ENCODE measurements at places on chromosomes 11 and 22.

DNA sequence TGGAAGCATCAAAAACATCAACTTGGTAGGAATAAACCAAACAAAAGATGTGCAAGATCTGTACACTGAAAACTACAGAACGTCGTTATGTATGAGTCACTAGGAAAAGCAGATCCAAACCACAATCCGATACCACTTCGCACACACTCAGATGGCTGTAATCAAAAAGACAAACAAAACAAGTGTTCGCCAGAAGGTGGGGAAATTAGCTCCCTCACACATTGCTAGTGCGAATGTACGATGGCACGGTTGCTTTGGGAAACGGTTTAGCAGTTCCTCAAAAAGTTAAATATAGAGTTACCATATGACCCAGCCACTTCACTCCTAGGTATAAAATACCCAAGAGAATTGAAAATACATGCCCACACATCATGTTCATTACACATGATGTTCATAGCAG is 14.8 kb upstream of the CARD10 start:
- no peak for DNase-seq

DNA sequence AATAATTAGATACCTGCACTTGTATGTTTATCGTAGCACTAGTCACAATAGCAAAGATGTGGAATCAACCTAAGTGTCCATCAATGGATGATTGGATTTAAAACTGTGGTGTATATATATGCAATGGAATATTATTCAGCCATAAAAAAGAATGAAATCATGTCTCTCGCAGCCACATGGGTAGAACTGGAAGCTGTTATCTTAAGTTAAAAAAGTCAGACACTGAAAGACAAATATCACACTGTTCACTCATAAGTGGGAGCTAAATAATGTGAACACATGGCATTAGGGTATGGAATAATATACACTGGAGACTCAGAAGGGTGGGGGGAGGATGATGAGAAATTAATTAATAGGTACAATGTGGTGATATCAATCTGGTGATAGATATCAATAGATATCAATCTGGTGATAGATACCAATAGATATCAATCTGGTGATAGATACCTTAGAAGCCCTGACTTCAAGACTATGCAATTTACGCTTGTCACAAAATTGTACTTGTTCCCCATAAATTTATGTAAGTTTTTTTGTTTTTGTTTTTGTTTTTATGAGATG is 2.0 kb downstream of the LMO2 start:
- DNase-seq, result no peak

GRCh38 chr11:101429703-101430540 is 153.9 kb downstream of the TRPC6 start:
- no peak for DNase-seq

- no peak for DNase-seq
Measured at GRCh38 chr22:26377170-26377830, 51.8 kb upstream of the ASPHD2 start.

DNA sequence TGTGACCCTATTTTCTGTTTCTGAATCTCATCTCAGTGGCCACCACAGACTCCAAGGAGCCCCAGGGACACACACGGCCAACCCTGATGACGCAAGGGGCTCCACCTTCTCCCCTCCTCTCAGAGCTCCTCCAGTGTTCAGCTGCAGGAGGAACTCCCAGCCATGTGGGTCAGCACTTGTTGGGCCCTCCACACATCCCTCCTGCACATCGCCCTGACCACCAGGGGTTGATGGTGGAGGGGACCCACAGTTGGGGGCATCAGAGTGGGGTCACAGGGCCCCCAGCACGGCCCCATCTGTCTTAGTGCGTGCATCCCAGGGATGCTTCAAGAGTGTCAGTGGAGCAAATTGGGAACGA is 499.6 kb downstream of the BRD1 start:
- DNase-seq, result no peak

GRCh38 chr11:26867286-26867685 is 126.6 kb upstream of the FIBIN start:
- DNase-seq, result no peak

DNA sequence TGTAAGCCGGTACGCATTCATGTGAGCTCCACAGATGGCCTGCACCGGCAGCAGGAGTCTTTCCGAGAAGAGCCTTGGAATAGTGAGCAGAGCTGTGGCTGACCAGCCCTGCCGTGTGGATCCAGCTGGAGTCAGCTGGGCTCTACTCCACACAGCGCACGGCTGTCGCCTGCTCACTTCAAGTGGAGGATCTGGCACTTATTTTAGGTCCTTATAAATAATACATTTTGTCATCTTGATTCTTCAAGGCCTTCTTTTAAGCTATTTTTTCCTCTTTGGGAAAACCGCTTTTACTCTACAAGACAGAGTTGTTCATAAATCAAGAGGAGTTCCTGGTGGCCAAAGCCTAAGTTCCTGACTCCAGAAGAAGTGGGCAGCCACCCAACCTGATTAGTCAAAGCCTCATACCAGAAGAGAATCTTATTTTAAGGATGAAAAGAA is 93.8 kb downstream of the KCNC1 start:
- peak; percentile 70 for DNase-seq

- peak; percentile 41 for DNase-seq
Measured at GRCh38 chr11:1352696-1353382, 36.9 kb upstream of the BRSK2 start.

DNA sequence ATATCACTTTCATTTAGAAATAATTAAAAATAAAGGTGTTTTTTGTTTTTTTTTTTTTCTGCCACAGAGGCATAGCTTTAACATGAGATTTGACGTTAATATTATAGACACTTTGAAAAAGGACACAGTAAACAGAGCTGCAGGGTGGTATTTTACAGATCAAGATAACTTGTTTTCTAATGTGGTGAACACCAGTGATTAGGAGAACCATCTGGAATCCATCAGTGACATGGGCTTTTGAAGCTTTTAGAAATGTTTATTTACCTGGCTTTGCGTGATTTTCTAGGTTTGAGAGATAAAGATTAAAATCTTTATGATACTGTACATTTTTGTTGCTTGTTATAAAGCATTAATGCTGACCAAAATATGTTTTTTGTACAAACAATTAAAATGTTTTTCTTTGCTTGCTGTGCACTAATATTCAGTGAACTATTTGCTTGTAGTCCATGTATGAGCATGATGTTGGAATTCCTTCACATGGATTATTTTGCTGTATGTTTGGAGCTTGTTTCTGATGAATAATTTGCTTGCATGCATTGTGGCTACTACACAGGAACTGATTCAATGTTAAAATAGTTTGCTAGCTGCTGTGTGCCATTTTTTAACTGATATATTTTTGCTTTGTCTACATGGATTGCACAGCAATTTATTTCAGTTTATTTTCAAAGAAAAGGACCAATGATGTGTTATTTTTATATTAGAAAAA is 352.1 kb upstream of the NARS2 start:
- DNase-seq, result no peak

- no peak for DNase-seq
Measured at GRCh38 chr11:80849253-80849652, 1408.4 kb upstream of the TENM4 start.

DNA sequence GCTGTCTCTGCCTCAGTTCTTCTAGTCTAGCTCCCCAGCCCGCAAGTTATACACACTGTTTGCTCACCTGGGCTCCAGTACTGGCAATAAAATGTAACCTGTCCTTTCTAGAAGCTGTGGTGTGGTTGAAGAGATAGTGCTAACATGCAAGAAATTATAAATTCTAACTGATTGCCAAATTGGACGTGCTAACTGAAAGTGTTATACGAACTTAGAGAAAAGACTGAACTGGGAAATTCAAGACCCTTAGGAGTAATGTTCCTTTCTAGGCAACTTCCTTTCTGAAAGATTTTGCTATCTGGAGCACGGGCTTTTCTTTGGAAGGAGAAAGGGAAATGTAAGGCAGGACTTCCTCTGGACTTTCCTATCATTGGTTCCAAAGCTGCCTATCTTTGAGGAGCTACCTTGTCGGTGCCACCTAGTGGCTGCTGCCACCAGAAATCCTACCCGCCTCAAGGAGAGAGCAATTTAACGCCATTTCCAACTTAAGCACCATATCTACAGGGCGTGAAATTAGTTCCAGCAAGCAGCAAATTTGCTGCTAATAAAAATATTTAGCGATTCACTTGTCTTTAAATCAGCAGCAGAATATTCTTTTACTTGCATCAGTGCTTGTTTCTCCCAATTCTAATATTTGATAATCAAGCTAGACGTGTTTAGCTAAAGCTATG is 12.7 kb upstream of the TMEM218 start:
- no peak for DNase-seq

GRCh38 chr11:107683807-107684206 is 28.0 kb downstream of the SLN start:
- no peak for DNase-seq

DNA sequence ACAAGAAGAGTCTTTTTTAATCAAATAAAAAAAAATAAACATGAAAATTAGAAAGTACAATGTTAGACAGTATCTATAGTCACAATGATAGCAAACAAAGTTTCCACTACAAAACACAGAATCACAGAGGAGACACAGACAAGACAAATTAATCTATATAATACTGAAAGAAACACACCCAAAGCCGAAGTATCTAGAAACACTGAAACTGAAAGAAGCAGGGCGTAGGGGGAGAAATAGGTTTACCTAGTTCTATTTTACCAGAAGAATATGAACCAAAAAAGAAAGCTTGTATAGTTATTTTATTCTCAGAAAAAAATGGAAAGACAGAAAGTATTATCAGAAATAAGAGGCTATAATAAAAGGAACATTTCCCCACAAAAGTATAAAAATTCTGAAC is 27.1 kb upstream of the NUP50 start:
- DNase-seq, result no peak

DNA sequence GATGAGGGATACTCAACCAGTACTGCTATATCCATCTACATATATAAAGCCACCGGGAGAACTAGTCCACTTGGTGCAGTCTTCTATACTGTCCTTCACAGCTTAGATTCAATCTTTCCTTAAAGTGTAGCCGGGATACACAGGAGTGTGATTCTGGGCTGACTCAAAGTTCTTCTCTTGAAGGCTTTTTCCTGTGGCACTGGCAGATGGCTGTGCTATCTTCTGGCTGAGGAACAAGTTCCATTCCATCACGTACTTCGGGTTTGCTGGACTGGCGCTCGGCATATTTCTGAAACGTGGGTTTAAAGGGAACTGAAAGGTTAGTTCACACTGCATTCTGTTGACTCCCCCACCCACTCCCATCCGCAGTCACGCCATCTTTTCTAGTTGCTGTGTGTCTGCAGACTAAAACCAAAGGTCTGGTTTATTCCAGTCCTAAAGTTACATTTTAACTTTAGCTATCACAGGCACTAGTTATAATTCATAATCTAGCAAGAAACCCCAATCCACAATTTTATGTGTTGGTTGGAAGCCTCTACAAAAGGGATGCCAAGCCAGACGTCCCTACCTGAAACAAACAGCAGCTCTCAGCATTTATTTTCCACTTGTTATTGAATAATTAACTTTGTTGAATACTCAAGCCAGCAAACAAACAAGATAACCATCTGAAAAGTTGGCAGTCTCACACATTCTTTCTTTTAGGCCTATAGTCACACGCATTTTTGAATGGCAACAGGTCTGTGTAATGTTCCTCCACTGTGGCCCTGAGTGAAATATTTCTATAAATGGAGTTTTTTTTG is 7.5 kb upstream of the C11orf65 start:
- DNase-seq, result no peak

DNA sequence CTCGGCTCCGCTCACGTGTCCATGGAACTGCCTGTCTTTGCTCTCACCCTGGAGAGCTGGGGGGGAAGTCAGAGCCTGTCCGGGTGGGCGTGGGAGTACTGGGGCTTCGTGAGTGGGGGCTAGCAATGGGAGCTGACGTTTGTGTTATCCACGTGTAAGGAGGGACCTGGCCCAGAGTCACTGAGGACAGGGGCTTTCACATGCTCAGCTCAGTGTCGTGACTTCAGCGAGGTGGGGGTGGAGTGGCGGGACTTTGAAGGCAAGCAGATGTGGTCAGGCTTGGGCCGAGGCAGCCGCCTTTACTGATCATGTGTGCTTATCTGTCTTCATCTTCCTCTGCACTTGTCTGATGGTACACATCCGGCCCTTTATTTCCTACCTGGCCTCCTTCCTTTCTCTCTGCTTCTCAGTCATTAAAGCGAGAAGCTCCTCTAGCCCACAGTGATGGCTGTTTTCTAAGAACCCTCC is 113.1 kb upstream of the NNMT start:
- DNase-seq, result no peak

DNA sequence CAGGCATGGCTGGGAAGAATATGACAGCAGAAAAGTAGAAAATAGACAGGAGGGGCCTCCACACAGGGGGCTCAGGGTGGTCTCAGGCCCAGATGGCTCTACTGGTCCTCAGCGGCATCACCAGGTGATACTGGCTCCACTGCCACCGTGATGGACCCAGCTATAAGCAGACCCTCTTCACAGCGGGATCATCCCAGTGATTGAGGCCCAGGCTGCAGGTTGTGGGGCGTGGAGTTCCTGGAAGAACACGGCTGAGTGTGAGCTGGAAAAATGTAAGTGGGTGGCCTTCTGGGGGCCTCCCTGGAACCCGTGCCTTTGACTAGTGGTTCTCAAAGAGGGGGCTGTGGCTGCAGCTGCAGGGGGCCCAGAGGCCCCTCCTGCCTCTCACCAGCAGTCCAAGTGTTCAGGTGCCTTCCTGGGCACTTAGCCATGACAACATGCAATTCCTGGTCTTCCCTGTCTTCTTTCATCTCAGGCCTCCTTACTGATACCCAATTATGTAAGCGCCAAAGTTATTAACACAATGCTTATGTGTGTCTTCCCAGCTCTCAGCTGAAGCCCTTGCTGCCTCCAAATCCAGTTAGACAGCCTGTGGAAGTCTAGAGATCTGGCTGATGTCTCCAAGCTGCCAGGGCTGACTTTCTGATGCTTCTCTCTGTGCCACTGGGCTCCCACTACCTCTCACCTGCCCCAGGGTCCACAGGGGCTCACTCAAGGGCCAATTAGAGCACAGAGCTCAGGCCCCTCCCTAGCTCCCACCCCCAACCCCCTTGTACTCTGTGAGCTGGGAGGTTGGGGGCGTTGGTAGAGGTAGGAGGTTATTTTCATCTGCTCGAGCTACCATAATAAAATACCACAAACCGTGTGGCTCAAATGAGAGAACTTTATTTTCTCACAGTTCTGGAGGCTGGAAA is 110.1 kb upstream of the LMO1 start:
- DNase-seq, result no peak

DNA sequence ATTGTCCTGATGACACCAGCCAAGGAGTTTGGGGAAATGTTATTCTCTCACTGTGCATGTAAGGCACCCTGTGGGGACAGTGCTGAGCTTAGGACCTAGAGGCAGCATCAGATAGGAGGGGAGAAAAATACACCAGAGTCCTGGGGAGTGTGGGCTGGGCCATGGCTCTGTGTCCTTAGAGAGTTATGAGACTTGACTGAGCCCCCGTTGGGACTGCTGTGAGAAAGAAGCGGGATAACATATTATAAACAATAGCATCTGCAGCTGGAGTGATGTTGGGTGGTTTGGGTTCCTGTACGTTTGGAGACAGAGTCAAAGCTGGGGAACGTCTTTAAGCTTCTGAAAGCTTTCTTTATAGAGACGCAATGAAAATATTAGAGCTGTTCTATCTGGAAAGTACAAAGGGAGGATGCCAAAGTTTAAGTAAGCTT is 90.9 kb upstream of the CRTAM start:
- no peak for DNase-seq
